Epithelial cell of proximal tubule (primary cell): ENCODE measurements at places on chromosomes 11 and 22. TPM values are rescaled to one million over a fixed set of nuclear protein-coding genes. Genes with fewer than 3 reads are reported as not detected.

The PPP2R5B gene
- 16.8 and 32.9 TPM in 2 replicates for total RNA-seq

The CARD16 gene
- total RNA-seq, result not detected in 2 replicates

The PTPRJ gene
- total RNA-seq, result 43.9 and 44.2 TPM in 2 replicates

The OSBPL5 gene
- total RNA-seq, result 8.9 and 25.3 TPM in 2 replicates

The OR52E2 gene
- not detected in 2 replicates for total RNA-seq

The PARVG gene
- total RNA-seq, result not detected in 2 replicates

The GALNT18 gene
- 7.0 and 7.8 TPM in 2 replicates for total RNA-seq

The APOBEC3B gene
- 67.3 and 68.1 TPM in 2 replicates for total RNA-seq

The PRPF19 gene
- total RNA-seq, result 73.2 and 159 TPM in 2 replicates

The SNRPD3 gene
- total RNA-seq, result 219 and 256 TPM in 2 replicates

The MRGPRX3 gene
- total RNA-seq, result not detected in 2 replicates

The TREH gene
- not detected in 2 replicates for total RNA-seq

DNA sequence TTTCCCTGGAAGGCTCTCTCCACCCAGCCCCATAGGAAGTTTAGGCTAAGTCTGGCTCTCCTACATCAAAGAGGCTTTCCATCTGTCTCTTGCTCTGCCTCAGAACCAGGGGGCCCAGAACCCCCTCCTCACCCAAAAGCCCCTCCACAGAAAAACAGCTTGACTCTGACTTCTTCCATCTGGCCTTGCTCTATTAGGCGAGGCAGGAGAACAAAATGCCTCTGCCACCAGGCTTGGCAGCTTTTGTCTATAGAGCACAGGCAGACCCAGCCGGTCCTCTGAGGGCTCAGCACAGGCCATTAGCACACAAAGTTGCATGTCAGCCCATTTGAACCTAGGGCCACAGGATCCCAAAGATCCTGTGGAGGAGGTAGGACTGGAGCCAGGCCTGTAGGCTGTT lies 75.7 kb upstream of the SUSD2 start:
- no peak for DNase-seq

- DNase-seq, result no peak
Observed at GRCh38 chr11:130514851-130515250, 66.4 kb downstream of the ADAMTS15 start.

DNA sequence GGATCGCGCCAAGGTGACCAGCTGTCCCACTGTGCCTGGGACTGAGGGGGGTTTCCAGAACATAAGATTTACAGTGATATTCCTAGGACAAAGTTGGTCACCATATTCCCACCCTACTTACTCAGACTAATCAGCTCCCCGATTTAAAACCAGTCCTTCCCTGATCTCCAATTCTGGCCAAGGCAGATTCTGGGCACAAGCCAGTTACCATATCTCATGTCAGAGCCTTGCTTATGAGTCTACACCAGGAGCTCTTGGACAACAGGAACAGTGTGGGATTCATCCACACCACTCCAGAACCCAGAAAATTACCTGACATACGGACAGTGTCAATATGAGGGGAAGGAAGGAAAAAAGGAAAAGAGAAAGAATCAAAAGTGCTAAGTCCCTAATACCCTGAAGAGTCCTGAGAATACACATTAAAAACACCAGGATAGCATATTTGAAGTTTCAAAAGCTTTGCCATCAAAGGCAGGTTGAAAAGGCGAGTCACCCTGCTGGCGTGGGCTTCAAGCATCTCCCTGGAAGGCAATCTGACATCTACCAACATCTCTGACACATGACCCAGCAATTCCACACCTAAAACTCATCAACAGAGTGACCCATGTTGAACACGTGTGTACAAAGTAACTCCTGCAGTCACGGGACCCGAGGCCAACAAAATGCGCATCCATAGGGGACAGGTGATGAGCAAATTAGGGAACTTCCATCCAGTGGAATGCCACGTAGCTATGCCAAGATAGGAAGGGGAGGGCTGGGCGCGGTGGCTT lies 8.0 kb upstream of the IL2RB start:
- DNase-seq, result no peak

- no peak for DNase-seq
Observed at GRCh38 chr11:120068114-120068573, 69.8 kb downstream of the TRIM29 start.

GRCh38 chr22:42427167-42427566 lies 5.0 kb downstream of the NFAM1 start:
- no peak for DNase-seq

GRCh38 chr11:69704508-69705253 lies 859 bp upstream of the FGF19 start:
- no peak for DNase-seq

DNA sequence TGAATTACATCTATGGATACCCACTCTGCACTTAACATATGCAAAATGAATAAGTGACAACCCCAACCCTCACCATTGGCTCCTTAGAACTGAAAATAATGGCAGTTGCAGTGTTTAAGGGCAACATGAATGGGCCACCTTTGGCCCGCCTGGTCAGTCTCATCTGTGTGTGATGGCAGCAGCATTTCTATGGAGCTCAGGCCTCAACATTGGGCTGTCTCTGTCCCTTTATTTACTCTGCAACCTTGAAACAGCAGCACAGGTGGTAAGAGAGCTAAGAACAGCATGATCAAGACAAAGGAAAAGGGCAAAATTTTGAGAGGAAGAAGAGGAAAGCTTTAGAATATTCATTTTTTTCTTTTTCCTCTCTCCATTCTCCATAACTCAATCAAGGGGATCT lies 38.3 kb upstream of the TMEM135 start:
- DNase-seq, result no peak

GRCh38 chr11:96161307-96162089 lies 181.5 kb downstream of the MAML2 start:
- no peak for DNase-seq

DNA sequence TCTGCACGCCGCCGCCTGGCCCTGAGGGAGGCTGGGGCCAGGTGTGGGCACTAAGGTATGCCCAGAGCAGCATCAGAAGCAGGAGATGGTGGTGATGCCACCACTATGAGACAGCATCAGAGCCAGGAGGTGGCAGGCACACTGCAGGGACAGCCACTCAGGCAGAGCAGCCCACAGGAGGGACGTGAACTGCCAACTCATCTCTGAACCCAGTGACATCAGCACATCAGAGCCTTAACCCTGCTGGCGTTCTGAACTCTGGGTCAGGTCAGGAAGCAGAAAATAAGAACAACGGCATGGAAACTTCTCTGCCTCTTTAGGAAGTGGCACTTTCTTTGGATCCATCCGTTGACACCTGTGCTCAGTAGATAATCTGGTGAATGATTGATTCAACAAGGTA lies 14.7 kb upstream of the IFT27 start:
- DNase-seq, result no peak

DNA sequence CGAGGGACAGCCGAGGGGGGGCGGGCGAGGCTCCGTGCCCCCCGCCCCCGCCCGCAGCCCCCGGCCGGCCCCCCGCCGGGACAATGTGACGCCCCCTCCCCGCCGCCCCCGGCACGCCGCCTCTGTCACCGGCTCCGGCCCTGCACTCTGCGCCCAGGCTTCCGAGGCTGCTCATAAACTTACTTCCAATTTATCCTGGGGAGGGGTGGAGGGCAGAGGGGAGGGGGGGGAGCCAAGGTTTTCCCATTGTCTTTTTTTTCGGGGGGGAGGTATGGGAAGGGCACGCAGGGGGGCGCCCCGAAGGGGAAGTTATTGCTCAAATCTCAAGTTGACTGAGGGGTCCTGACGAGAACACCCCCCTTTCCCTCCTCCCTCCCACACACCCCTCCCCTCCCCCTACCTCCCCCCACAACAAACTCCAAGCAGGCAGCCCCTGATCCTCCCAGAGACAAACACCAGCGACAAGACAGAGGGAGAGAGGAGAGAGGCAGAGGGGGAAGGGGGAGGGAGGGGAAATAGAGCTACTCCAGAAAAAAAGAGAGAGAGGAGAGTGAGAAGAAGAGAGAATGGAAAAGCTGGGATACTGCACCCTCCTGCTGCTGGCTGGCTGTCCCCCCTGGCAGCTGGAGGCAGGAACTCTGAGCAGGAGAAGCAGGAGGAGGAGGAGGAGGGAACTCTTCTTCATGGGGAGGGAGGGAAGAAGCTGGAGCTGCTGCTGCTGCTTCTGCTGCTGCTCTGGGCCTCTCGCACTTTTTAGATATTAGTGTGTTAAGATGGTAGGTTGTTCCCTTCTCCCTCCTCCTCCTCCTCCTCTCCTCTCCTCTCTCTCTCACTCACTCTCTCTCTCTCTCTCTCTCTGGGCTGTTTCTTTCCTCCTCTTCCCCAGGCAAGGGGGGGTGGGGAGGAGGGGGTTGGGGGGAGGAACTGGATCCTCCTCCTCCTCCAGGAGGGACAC lies 631 bp downstream of the PHF21A start:
- peak; percentile 36 for DNase-seq

GRCh38 chr11:64234647-64235379 lies 429 bp downstream of the VEGFB start:
- DNase-seq, result no peak

DNA sequence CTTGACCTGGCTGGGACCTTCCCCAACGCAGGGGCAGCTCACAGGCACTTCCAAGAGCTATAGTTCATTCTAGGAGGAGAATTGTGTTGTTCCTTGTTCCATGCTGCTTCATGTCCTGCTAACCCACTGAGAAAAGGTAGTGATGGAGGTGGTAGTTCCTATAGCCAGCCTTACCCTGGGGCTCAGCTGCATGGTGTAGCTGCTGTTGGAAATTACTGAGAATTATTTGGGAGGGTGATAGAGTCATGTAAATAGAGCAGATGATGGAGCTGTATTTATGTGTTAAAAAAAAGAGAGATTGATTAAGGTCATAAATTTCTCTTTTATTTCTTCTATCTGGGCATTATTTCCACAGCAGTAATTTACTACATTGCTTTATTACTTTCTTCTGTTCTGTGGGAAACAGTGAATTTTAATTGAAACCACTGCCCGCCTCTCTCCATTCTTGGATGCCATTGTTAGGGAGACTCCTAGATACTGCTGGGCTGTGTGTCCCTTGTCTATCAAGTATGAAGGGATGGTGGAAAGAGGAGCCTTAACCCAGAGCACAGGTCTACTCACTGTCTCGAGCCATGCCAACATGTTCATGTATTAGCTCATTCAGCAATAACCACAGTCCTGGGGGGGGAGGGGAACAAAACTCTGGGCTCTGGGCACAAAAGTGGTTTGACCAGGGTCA lies 309.2 kb downstream of the FAT3 start:
- DNase-seq, result no peak

- DNase-seq, result no peak
Observed at GRCh38 chr11:123822032-123822431, 15.9 kb upstream of the OR6M1 start.

DNA sequence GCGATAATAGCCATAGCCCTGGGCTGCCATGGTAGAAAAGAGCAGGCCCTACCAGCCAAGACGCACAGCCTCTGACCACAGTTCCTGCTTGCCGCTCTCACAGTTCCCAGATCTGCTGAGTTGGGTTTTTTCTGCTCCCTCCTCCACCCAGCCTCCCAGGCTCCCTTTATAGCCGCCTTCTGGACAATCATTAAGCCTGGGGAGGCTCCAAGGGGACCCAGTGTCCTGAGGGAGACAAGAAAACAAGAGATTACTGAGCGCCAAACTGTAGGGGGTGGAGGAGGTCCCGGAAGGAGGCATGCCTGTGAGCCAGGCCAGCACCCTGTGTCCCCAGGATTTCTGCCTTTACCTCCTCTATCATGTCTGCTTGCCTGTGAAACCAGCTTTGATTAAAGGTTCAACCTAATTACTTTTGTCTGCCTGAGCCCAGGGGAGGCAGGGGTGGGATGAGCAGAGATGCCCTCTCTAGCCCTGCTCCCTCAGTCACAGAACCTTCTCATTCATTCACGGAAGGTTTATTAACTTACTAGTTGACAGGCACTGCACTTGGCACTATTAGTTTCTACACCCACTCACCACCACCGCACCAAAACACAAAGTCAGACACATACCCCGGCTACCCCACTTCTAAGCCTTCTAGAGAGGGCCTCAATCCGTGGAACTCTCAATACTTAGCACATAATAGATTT lies 1.2 kb downstream of the SLC37A4 start:
- DNase-seq, result peak; percentile 57

DNA sequence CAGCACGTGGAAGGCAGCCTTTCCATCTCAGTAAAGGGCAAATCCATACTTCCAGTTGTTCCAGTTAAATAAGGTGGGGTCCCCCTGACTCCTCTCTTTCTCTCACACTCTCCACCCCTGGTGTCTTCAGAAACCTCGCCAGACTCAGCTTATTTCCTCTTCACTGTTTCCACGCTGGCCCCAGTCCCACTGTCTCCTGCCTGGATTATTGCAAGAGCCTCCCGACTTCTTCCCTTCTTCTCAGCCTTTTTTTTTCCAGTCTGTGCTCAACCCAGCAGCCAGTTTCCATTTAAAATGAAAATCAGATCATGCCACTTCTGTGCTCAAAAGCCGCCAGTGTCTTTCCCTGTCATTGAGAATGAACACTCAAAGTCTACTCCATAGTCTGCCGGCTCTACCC lies 131.4 kb downstream of the PKNOX2 start:
- DNase-seq, result no peak

DNA sequence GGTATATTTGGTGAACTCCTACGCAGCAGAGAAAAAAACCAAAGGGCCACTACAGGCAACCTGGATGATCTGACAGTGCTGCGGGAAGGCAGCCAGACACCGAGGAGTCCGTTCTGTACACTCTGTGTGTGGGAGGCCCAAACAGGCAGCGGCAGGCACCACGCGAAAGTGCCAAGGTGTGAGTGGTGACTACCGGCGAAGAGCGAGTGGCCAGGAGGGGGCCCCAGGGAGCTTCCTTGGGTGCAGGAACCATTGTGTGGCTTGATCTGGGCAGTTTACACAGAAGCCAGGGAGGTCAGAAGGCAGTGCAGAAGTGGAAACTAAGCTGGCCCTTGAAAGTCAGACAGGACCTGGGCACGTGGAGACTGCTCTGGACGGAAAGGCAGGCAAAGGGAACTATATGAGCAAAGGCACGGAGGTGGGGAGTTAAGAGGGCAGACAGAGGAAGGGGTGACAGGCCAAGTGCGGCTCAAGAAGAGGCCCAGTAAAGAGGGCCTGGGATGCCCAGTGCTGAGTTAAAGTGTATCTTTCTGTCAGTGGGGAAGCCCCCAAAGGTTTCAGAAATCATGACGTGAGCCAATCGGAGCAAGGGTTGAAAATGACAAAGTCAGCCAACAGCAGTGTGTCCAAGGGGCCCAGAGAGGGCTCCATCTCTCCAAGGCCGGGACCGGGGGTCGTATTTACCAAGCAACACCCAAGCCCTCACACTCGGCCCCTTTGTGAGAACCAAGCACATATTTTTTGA lies 10.6 kb downstream of the TMEM184B start:
- no peak for DNase-seq

DNA sequence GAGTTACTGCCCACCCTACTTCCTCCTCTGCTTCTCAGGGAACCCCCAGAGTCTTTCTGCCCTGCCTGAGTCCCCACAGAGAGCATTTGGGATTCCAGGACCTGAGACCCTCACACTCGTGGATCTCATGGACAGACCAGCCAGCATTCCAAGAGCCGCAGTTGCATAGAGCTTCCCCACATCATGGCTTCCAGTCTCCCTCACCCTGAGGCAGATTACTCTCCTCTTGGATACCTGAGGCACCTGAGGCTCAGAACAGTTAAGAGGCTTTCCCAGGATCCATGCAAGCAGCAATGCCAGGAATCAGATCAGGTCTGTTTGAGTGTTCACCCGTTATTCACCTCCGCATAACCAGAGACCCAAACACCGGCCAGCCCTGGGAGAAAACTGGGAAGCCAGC lies 102.2 kb downstream of the TRIM29 start:
- no peak for DNase-seq

GRCh38 chr11:82807646-82808045 lies 74.0 kb upstream of the FAM181B start:
- no peak for DNase-seq
